ENCODE measurements at places on chromosomes 6 and 20.

- DNase-seq: no peak
These were observed 33.5 kb downstream of the CFAP61 start for GRCh38 chr20:20085812-20086211.

GRCh38 chr20:23995905-23996666 is 7.5 kb upstream of the GGTLC1 start:
- DNase-seq: peak; percentile 49

DNA sequence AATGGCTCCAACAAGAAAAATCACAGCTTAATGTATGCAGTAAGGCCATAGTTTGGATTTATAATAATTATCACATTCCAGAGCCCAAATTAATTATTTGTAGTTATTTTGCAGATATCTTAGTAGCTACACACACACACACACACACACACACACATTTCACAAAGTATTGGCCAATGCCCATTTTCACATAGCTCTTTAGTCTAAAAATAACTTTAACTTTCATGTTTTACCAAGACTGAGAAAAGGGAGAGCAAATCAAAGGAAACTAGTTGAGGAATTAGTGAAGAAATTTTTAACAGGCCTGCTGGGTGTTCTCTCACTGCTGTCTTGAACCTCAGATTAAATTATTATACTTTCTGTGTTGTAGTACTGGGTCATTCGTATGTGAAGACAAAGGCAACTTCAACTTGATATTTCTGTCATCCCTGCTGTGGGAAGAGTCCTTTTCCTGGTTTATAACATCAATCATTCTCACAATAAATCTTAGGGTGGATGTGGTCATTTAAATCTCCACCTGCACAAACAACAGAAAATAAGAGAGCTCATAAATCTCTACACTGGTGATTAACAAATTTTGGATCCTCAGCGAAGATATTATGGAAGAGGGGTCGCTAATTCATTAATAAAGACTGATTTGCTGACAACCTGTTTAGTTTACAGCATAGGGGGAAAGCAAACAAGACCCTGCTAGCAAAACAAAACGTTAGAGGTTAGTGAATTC is 1.6 kb upstream of the TCF21 start:
- DNase-seq: no peak

DNA sequence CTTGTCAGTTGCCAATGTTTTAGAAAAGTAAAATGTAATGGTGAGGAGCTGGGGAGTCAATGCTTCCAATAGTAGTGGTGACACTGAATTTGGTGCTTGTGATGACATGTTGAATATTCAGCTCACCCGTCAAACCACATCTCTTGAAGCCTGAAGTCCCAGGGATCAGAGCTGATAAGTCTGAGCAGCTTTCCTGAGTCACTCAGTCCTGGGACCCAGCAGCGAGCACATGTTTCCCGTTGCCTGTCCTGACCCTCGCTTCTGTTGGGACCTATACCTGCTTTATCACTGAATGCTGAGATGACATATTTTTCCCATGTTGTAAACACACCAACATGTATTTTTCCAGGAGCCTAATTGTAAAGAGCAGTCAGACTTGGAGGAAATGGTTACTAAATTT is 693.6 kb downstream of the QKI start:
- DNase-seq: no peak

DNA sequence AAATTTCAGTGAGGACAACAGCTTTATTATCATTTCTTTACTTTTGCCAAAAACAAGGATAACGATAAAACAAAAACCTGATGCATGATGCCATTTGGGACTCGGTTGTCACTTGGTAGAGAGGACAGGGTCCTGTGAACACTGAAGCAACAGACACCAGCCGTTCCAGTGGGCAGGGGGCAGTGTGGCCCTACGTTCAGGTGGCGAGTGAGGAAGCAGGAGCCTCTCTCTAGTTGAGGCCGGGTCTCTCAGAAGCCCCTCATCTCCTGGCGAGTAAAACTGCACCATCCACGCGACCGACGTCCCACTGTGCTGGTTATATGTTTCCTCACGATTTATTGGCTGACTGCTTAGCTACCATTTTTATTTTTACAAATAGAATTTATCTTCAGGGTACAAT is 231.6 kb downstream of the THBS2 start:
- DNase-seq: no peak

GRCh38 chr6:47743744-47744143 is 38.1 kb upstream of the OPN5 start:
- DNase-seq: no peak
